Stimulated activated CD4-positive, alpha-beta T cell treated with anti-CD3 and anti-CD28 coated beads, Interleukin-2, amount 100 ng/mL, for 24 hours (primary cell): ENCODE measurements at places on chromosomes 2 and 18.

DNA sequence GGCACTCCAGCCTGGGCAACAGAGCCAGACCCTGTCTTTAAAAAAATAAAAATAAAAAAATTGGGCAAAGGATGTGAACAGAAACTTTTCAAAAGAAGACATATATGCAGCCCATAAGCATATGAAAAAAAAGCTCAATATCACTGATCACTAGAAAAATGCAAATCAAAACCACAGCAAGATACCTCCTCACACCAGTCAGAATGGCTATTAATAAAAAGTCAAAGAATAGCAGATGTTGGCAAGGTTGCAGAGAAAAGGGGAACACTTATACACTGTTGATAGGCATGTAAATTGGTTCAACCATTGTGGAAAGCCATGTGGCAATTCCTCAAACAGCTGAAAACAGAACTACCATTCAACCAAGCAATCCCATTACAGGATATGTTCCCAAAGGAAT, 204.1 kb upstream of the SRD5A2 start:
- DNase-seq, result no peak

DNA sequence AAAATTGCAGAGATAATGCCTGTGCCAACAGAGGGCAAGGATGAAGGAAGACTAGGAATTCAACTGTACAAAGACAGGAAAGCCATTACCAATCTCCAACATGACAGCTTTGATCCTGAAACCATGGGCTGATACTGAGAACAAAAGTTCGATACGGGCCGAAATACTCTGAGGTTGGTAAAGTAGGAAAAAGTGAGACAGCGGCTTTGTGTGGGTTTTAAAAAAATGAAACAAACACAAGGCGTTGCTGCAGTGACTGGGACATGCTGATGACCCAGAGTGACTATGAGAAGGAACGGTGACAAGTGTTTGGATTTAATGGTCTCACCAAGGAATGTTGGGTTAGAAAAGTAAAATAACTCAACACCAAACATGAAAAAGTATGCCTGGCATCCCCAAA, 24.2 kb upstream of the SDC1 start:
- no peak for DNase-seq

DNA sequence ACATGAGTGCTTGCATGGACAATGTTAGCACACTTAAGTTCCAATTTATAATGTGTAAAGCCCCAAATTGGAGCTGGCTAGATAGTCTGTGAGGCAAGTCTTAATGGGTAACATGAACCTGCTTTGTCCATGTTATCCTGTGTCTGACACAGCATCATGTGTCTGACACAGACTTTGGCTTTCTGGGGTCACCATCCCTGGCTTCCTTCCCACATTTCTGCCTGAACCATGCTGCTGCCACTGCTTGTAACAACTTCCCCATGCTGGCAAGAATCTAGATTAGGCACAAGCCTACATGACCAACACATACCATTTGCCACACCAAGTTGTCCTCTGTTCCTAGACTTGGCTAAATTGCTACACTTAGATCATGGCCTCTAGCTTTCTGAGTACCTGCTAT, 49.8 kb upstream of the ZBTB7C start:
- DNase-seq, result no peak

GRCh38 chr2:69952336-69953115, 8.9 kb downstream of the ASPRV1 start:
- DNase-seq, result no peak

GRCh38 chr2:168002021-168002553, 245.3 kb downstream of the STK39 start:
- DNase-seq, result no peak

DNA sequence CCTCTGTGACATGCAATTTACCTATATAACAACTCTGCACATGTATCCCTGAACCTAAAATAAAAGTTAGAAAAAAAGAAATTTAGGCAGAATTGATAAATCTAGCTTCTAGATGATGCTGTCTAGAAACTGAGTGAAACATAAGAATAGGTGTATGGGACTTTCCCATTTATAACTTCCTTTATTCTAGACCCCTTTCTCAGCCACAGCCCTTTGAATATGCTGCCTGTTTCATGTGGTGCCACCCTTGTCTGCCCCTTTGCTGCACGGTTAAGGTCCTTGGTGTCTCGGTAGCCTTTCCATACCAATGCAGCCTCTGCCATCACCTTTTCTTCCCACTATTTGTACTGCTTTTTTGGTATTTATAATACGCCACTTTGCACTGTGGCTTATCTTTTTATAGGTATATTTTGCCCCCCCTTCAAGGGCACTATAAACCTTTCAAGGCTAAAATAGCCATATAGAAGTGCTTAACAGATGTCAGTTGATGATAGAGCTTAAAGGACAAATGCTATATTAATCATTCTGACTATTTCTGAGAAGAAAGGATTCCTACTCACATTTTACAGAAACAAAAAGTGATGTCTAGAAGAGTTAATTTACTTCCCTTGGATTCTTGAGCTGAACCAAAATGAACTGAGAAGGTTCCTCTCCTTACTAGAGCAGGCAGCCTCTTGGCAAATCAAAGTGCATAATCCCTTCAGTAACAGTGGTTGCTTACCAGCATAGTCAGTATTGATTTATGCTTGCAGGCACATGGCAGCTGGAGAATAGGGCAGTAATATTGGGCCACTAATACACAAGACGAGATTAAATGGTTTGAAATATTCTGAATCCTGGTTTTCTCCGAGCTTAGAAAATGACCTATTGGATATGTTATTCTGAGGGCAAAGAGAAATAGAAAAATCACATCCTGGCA, 88.1 kb upstream of the CYP26B1 start:
- DNase-seq, result no peak
